ENCODE measurements at places on chromosomes 16 and 17.

DNA sequence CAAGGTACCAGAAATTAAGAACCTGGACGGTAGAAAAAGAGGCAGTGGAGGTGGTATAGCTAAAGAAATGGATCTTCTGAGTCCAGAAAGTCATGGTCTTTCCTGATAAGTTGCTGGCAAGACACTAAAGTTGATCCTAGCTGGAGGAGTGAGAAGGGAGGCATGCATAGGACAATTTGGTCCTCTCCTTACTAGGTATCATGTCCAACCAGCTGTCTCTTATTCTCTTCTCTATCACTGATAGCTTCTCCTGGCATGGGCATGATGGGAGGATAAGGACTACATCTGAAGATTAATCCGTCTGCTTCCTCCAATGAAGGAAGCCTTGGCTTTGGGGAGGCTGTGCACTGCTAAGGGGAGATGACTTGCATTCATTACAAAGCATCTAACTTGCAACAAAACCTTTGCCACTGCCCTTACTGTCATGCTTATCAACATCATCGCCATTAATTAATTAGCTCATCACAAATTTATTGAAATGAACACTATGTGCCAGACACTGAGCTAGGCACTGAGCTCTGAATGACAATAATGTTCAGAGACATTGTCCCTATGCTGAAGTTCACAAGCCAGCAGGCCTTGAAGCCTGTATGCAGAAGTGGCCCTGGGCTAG is 3.1 kb upstream of the FAM117A start:
- no peaks in the 10 kb centered on the region for H3K36me3 ChIP-seq
- no peaks in the 10 kb centered on the region for H3K27me3 ChIP-seq
- H3K27ac ChIP-seq = no peak overlapping the region
- no peak for DNase-seq
- H3K4me1 ChIP-seq = peaks cover 21% of the 10 kb centered on the region

DNA sequence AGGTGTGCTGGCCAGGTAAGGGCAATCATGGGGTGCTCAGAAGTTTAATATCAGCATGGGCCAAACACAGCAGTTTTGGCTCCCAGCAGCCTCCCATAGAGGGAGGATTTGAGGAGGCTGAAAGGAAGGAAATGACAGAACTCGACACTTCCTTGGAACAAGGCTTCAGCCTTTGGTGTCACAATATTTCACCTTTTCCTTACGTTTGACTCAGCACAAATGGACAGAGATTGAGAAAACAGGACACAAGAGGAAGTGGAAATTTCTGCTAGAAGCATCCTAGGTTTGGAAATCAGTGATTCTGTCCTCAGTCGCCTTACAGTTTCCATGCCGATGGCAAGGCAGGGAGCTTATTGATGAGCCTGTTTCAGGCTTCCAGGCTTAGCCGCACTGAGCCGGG is 181.4 kb downstream of the MAF start:
- no peak overlapping the region for H3K4me3 ChIP-seq
- H3K27ac ChIP-seq = no peak overlapping the region
- H3K27me3 ChIP-seq = no peaks in the 10 kb centered on the region
- no peak for DNase-seq

DNA sequence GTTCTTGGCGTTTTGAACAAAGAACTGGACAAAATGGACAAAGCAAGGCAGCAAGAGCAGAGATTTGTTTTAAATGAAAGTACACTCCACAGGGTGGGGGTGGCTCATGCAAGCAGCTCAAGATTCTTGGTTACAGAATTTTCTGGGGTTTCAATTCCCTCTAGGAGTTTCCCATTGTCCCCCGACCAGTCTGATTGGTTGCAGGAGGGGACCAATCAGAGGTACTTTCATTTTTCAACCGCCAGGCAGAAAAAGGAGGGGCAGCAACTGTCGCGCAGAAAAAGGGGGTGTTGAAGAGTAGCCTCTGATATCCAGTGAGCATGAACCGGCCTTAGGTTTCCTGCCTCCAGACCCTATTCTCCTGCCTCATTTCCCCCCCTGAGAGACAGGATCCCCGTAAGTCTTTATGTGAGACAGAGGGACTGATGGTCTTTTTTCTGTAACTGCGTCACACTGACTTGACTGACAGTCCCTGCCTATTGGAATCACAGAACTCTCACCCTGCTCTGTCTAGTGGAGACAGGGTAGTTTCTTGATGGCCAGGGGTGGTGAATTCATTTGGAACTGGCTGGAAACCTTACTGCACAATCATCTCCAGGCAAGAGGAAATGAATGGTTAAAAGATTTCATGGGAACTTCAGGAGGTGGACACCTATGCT is 59.4 kb upstream of the ALOX12 start:
- H3K27me3 ChIP-seq = no peaks in the 10 kb centered on the region
- H3K27ac ChIP-seq = peak overlapping the region; percentile 68
- H3K4me1 ChIP-seq = no peaks in the 10 kb centered on the region
- no peaks in the 10 kb centered on the region for H3K36me3 ChIP-seq

DNA sequence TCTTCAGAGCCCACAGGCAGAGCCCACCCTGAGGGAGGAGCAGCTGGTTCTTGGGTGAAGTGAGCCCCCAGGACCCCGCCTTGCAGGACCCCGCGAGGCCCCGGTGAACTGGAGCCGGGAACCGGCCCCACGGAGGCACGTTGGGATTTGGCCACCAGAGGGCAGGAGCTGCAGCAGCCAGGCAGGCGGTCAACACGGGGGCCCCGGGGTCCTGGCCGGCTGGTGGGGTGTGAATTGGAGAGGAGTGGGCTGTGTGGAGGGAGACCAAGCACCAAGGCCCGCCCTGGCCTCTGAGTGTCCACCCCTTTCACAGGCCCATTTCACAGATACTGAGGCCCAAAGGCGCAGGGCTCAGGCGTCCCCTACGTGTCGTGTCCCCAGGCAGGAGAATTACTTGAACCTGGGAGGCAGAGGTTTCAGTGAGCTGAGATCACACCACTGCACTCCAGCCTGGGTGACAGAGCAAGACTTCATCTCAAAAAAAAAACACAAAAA is 2.2 kb downstream of the DPEP1 start:
- H3K4me1 ChIP-seq = no peaks in the 10 kb centered on the region
- no peaks in the 10 kb centered on the region for H3K27me3 ChIP-seq
- no peak for DNase-seq

GRCh38 chr17:38908676-38909181 is 16.7 kb upstream of the LASP1NB start:
- peaks cover 75% of the 10 kb centered on the region for H3K4me1 ChIP-seq
- peak overlapping the region; percentile 53 for H3K27ac ChIP-seq
- no peak for DNase-seq
- H3K4me3 ChIP-seq = no peak overlapping the region
- no peaks in the 10 kb centered on the region for H3K36me3 ChIP-seq

DNA sequence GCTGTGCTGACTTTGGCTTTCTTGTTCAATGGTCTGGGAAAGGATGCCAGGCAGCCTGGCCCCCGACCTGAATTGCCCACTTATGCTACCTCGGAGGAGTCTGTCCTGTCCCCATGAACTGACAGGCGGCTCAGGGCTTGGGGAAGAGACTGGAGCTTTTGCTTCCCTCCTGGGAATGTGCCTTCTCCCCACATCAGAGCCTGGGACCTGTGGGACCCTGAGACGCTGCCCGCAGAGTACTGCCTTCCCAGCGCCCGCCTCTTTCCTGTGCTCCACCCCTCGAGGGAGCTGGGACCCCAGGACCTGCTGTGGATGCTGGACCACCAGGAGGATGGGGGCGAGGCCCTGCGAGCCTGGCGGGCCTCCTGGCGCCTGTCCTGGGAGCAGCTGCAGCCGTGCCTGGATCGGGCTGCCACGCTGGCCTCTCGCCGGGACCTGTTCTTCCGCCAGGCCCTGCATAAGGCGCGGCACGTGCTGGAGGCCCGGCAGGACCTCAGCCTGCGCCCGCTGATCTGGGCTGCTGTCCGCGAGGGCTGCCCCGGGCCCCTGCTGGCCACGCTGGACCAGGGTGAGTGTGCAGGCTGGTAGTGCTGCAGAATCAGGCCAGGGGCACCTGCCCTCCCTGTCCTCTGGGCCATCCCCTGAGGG is 18.5 kb downstream of the FCSK start:
- peaks cover 9% of the 10 kb centered on the region for H3K36me3 ChIP-seq
- no peak overlapping the region for H3K4me3 ChIP-seq
- no peaks in the 10 kb centered on the region for H3K4me1 ChIP-seq
- DNase-seq = no peak

- H3K4me3 ChIP-seq = no peak overlapping the region
- no peaks in the 10 kb centered on the region for H3K27me3 ChIP-seq
- no peaks in the 10 kb centered on the region for H3K36me3 ChIP-seq
- no peak overlapping the region for H3K27ac ChIP-seq
- H3K4me1 ChIP-seq = peaks cover 5% of the 10 kb centered on the region
These were observed 14.4 kb downstream of the ELAC2 start for GRCh38 chr17:13003454-13003851.

DNA sequence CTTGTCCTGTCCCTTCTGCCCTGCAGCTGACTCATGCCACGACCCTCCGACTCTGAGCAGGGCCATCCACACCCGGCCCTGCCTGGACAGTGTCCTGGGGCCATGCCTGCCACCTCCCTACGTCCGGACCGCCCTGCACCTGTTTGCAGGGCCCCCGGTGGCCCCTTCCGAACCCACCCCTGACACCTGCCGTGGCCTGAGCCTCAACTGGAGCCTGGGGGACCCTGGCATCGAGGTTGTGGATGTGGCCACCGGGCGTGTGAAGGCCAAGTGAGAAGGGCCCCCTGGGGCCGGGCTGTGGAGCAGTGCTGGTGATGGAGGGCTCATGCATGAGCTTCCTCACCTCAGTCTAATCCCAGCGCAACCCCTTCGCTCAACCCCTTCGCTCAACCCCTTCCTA is 5.1 kb downstream of the ADAD2 start:
- H3K27ac ChIP-seq = peak overlapping the region; percentile 69
- H3K36me3 ChIP-seq = no peaks in the 10 kb centered on the region
- no peak overlapping the region for H3K4me3 ChIP-seq
- H3K27me3 ChIP-seq = no peaks in the 10 kb centered on the region
